ENCODE measurements at places on chromosomes 16 and 17. TPM values are rescaled to one million over a fixed set of nuclear protein-coding genes. Genes with fewer than 3 reads are reported as not detected.

Gene IL34
- total RNA-seq: not detected

Gene NUPR1
- total RNA-seq: not detected

DNA sequence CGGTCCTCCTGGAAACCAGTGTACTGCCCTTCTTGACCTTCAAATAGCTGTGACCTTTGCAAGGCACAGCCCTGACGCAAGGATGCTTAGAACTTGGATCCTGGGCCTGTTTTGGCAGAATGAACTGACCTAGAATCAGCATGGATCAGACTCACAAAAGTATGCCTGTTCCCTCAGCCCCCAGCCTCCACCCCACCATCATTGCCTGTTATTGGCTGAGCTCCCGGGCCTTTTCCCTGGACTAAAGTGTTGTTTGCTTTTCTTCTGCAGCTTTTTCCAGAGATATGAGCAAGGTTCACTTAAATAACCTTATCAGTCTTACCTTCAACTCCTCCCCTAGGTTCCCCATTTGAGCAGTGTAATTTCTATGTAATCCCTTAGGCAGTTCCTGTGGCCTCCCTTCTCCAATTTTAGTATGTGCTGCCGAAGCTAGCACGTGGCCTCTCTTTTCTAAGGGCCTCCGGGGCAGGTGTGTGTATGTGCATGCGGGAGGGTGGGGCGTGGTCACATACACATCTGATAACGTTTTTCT is 347.4 kb downstream of the MAF start:
- no peaks in the 10 kb centered on the region for H3K4me1 ChIP-seq
- H3K27me3 ChIP-seq: no peaks in the 10 kb centered on the region
- H3K36me3 ChIP-seq: no peaks in the 10 kb centered on the region

- H3K27me3 ChIP-seq: no peaks in the 10 kb centered on the region
- no peak overlapping the region for H3K4me3 ChIP-seq
- H3K27ac ChIP-seq: no peak overlapping the region
- DNase-seq: no peak
These were observed 21.6 kb upstream of the BRD7 start for GRCh38 chr16:50390371-50390771.

GRCh38 chr16:75632857-75633256 is 9.8 kb upstream of the ADAT1 start:
- peaks cover 11% of the 10 kb centered on the region for H3K4me1 ChIP-seq
- no peak overlapping the region for H3K4me3 ChIP-seq

DNA sequence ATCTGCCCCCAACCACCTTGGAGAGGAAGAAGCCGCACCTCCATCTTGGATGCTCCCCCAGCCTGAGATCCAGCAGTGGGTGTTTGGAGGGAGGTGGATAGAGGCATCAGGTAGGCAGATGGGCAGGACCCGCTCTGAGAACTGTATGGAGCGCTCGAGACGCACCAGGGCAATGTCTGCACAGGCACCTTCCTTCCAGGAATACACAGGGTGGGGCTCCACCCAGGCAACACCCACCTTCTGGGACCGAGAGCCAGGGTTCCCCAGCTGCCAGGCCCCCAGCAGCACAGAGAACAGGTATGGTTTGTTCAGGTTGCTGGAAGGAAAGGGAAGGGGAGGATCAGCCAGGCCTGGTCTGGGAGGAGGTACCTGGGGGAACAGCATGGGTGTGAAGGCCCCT is 2.4 kb downstream of the PRSS22 start:
- H3K4me3 ChIP-seq: no peak overlapping the region
- H3K27ac ChIP-seq: no peak overlapping the region
- DNase-seq: no peak
- H3K4me1 ChIP-seq: peaks cover 3% of the 10 kb centered on the region

- H3K36me3 ChIP-seq: no peaks in the 10 kb centered on the region
- no peak overlapping the region for H3K4me3 ChIP-seq
- H3K27me3 ChIP-seq: no peaks in the 10 kb centered on the region
- H3K4me1 ChIP-seq: no peaks in the 10 kb centered on the region
- no peak overlapping the region for H3K27ac ChIP-seq
- no peak for DNase-seq
These were observed 24.6 kb upstream of the FMNL1 start for GRCh38 chr17:45197108-45197507.

DNA sequence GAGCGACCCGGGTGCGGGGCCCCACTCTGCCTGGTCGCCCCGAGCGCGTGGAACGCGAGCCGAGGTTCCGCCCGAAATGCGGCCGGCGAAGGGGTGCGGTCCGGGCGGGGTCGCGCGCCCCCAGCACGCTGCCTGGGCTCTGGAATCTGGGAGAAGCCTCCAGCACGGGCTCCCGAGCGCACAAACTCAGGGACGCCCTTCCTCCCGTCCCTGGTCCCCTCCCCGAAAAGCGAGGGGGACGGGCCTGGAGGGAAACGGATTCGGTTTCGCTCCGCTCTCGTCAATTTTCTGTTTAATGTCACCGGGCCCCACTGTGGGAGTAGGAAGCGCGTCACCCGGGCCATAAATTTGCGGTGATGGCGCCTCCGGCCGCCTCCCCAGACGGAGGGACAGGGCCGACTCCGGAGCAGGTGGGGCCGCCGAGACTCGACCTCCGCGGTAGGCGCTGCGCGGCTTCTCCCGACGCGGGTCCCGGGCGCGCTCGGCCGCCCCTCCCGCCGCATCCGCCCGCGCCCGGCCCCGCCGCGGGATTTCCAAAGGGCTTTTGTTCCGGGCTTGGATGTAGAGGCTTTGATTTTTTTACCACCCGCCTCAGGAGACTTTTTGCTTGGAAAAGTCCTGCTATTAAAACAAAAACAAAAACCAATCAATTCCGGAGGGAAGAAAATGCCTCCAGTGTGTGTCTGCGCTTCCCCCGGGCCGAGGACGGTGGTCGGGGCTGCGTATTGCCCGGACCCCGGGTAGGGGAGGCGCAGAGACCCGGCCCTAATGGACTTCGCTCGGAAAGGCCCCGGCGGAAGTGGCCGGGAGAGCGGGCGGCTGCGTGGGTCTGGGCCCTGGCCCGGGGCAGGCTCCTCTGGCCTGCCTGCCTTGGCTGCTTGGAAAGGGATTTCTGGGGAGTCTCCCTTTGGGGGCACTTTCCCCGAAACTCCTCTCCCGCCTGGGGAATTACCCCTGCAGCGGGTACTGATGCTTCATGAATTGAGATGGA is 7.9 kb upstream of the BAHCC1 start:
- H3K27me3 ChIP-seq: peaks cover 30% of the 10 kb centered on the region
- H3K36me3 ChIP-seq: no peaks in the 10 kb centered on the region
- no peaks in the 10 kb centered on the region for H3K4me1 ChIP-seq

- no peak overlapping the region for H3K27ac ChIP-seq
- no peaks in the 10 kb centered on the region for H3K27me3 ChIP-seq
- no peak for DNase-seq
- no peaks in the 10 kb centered on the region for H3K36me3 ChIP-seq
- no peak overlapping the region for H3K4me3 ChIP-seq
- H3K4me1 ChIP-seq: no peaks in the 10 kb centered on the region
These were observed 13.9 kb downstream of the KIFC3 start for GRCh38 chr16:57788252-57788841.

All from naive thymus-derived CD4-positive, alpha-beta T cell (primary cell).